Activated naive CD4-positive, alpha-beta T cell (primary cell): ENCODE measurements at places on chromosomes 6 and 20.

- no peak for DNase-seq
These were observed 1.6 kb downstream of the CDH22 start for GRCh38 chr20:46306743-46307138.

DNA sequence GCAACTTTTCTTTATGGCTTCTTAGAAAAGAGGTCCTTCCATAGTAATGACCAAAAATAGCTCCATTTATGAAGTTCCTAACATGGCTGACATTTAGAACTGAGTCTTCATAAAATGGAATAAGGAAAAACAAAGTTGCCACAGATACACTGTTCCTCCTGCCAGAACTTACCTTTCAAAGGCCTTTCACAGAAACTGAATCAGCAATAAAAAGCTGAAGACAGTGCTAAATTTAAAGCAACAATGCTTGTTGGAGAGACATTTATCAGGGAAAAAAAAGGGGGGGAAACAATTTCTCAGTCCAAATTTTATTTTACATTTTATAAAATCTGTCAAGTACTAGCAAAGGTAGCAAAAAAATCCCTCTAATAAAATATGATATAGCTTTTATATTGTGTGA is 17.3 kb downstream of the DEK start:
- DNase-seq: no peak

- no peak for DNase-seq
These were observed at the start of gene NRSN1 for GRCh38 chr6:24125980-24126379. NRSN1 (plus strand) TSS chr6:24126215; CDS start chr6:24134328, 8,113 bp downstream.

DNA sequence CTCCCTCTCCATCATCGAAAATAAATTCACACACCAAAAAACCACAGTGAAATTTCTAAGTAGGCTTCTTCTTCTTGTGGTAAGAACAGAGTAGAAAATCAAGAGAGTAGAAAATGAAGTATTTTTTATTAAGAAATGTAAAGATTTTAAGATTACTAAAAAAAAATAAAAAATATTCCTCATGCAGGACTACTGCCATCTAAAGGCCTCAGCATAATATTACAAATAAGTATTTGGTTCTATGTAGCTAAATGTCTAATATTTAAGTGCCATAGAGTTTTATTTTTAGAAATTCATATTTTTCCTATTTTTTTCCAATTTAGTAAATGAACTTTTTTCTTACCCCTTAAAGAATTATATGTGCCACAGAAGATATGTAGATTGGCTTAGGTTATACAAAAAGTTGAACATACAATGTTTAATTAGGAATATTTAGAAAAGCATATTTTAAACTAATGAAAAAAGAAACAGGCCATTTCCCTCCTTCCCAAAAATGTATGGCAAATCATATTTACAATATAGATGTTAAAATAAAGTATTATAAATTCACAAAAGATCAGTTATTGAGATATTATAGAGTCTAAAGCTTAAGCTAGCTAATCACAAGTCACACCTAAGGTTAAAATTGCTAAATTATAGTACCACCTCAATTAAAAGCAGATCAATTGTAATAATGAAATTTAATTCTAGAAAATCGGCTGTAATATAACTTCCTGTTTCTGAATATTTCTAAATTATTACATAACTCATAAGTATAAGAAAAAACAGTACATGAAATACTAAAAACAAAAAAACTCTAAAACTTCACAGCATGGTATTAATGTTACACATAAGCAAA is 3.5 kb upstream of the NT5DC1 start:
- no peak for DNase-seq

- DNase-seq: no peak
These were observed 292.2 kb downstream of the PREX1 start for GRCh38 chr20:48535556-48535955.

- no peak for DNase-seq
These were observed 9.8 kb upstream of the AMD1 start for GRCh38 chr6:110864824-110865223.

GRCh38 chr20:2363187-2363586 is 17.5 kb upstream of the TGM6 start:
- no peak for DNase-seq
